ENCODE measurements at places on chromosomes 1 and 21.
A peak's percentile ranks its signal among the peaks of the same experiment; 100 is the strongest.

DNA sequence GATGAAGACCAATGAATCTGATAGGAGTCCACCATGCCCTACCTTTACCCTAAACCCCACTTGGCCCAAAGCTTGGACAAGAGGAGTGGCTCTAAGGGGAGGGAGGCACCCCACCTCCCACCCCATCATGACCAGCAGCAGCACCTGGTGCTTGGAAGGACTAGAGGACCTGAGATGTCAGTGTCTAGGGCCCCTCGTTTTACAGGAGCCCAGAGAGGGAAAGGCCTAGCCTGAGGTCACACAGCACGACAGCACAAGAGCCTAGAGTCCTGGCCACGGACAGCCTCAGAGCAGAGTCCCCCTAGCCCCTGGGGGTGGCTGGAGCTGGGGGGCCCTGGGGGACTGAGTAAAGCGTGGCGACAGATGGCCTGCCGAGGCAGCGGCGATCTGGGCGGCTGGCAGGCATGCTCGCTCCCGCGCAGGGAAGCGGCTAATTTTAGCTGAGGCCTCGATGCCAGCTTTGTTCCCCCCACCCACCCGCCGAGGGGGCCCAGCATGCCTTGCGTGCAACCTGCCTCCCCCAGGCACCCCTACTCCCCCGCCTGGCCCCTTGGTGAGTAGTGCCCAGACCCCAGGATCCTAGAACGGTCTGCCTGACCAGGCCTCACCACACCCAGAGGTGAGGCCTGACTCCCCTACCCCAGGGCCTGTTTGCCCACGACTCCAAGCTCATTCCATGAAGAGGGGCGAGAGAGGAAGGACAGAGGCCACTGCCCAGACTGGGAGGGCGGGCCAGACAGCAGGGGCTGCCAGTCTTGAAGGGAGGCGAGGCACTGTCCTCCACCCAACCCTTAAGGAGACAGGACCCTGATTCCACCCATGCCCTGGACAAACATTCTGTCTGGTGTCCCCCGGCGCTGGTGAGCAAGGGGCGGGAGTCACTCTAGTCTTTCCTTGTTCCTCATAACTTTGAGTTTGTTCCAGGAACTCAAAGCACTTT lies 39.0 kb downstream of the AHDC1 start:
- no peak for DNase-seq

DNA sequence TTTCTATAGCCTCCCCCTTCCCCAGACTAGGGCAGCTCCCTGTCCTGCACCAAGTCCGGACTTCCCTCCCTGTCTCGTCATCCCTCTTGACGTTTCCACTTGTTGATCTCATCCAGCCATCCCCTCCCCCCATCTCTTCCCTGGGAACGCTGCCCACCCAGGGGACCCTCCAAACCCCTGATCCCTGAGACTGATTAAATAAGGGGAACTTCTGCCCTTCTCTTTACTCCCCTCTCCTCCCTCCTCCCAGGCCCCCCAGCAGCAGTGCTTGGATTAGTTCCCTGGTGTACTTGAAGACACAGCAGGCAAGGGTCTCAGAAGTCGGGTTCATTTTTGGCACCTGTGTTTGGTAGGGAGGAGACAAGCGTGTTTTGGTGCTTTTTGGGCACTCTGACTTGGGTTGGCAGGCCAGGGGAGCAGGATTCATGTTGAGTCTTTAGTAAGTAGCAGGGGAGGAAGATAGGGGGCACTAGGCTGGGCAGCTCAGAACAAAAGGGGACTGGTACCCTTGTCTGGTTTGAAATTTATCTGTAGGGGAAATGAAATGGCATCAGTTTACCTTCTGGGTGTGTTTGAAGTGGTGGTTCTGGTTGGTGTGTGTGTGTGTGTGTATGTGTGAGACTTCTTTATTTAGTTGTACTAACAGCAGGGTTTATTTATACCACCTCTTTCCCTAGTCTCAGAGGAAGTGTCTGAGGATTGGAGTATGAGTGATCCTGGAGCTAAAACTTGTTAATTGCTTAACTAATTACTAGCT lies 11.1 kb downstream of the VANGL2 start:
- DNase-seq, result no peak

GRCh38 chr1:58784758-58785441 lies 1.1 kb upstream of the JUN start:
- DNase-seq, result peak; percentile 90

- DNase-seq, result peak; percentile 6
Measured at GRCh38 chr1:233112186-233113008, 162.0 kb downstream of the NTPCR start.

DNA sequence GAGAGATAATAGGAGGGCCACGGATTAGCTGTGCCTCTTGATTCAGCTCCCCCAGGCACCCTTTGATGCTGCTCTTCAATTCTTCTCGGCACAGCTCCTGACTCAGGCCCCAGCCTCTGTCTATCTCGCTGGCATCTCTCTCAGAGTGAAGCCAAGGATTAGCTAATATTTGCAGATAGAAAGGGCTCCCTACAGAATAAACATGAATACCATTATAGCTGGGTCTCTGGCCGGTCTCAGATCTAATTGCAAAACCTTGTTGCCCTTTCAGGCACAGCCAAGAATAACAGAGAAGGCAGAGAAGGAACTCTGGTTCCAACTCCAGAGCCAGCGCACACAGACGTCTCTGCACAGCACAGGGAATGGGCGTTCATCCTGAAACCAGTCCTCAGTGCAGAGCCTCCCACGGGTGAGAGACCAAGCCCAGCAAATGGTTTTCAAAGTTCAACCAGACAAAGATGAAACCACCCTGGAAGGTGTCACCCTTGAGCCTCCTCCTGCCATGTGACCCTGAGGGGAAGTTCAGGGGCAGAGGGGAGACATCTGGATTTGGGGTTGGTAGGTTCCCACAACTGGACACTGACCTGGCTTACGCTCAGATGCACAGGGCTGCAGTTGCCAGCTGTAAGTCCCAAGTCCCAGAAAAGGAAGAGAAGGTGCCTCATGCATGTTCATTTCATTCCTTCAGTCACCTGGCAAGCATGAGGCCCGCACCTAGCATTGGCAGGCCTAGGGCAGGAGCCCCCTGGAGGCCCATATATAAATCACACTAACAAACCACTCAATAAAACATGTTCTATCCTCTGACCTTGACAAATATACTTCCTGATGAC lies 394.0 kb downstream of the NPHP4 start:
- DNase-seq, result no peak

DNA sequence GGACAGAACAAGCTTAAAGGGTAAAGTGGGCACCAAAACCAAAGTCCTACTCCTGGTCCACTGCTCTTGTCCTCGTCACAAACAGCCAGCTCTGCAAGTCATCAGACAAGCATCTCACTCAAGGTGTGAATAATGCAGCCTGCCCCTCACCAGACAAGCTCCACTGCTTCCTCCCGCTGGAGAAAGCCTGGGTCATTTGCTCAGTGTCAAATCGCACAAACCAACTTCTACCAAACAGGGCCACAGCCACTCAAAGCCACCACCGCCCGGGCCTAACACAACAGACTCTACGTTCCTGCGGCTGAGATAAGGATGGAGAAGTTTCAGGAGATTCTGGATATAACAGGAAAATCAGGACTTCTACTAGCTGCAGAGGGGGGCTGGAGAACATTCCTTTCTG lies 3.3 kb downstream of the SSBP3 start:
- DNase-seq, result no peak

DNA sequence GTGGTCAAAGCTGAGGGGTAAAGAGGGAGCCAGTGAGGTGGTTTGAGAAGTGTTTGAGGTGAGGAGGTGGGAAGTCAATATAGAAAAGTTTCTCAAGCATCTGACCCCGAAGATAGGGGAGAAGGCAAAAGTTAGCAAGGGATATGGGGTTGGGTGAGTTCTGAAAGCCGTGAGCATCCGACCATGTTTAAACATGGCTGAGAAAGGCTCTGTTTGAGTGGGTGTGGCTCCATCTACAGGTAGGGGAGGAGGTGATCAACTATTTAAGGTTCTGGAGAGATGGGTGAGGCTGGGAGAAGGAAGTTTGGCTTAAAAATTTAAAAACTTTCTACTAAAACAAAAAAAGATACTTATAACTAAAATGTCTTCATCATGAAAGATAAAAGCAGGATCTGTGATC lies 273.8 kb downstream of the KCNJ6 start:
- no peak for DNase-seq

DNA sequence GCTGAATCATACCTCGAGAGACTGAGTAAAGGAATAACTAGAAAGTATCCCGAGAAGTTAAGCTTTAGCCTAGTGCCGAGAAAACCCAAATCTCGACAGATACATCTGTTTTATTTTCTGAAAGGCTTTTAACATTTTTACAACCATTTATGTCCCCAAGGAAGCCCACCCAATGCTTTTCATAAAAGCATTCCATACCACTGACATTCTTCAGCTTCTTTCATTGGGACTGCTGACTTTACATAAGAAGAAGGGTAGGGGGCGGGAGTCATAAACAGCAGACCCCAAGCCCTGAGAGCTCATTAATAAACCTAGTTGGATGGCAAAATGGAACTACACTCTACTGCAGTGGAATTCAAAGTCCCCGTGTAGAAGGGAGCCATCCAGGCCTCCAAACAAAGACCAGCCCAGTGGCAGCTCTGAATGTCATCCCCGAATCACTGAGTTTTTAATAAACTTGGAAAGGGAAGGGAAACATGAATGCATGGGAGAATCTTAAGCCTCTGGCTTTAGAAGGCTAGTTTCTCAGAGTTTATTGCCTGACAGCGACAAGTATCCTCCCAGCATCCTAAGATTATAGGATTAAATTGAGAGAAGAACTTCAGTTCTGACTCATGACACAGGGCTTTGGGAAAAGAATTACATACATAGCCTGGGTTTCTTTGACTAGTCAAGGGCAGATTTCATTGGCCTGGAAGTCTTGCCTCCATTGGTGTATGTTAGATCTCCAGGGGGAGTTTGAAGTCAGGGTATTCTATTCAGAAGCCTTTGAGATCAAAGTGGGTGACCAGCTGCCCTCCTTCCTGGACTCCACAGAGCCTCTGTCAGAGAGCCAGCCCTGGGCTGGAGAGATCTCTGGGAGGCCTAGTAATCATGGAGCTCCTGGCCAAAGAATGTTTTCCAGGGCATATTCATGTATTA lies 3.7 kb downstream of the ATF3 start:
- no peak for DNase-seq

DNA sequence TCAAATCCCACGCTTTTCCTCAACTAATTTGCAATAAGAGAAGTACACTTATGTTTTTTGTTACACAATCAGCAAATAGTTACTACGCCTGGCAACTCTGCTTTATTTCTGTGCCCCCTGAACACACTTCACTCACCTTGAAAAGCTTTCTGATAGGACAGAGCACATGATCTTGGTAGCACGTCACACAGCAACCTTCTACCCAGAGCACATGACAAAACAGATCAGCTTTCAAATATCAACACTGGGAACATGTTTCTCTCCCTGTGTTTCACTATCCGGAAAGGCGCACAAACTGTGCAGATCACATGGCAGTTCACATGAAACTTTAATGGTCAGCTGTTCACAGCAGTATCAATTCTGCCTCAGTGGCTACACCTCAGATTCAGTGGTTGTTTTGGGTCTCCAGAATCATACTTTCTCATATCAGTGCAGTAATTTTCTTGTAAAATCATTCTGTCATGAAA lies 2.2 kb downstream of the SLC19A2 start:
- peak; percentile 53 for DNase-seq

DNA sequence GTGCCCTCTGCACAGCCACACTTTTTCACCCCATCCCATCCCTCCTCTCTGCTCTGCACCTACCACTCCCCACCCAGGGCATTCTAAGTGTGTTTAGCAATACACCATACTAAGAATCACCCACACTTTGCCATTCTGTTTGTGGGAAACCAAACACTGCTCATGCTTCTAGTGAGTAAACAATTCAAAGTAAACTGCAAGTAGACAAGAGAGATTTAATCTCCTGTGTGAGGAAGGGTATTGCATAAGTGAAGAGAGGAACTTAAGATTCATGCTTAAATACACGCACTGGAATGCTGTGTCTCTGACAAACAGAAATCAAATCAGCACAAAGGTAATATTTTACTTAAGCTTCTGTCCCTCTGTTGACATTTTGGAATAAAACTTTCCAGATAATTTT lies 4.8 kb upstream of the EDARADD start:
- no peak for DNase-seq

- DNase-seq, result peak; percentile 74
Measured at GRCh38 chr1:8476006-8476405, 158.1 kb downstream of the SLC45A1 start.

DNA sequence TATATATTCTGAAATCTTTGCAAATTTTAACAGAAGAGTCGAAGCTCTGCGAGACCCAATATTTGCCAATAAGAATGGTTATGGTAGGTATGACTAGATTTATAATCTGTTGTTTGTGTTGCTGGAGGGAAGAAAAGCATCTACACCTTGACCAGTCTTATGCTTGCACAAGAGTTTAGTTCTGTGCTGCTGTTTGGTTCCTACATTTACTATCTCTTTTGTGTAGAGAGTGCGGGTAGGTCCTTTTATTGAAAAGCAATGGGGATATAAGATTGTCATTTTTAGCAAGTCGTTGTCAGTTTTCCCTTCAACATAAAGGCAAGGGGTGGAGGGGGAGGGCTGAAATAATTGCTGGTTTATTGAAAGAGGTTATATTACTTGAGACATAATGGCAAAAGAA lies 396 bp downstream of the ELAVL4 start:
- DNase-seq, result no peak

DNA sequence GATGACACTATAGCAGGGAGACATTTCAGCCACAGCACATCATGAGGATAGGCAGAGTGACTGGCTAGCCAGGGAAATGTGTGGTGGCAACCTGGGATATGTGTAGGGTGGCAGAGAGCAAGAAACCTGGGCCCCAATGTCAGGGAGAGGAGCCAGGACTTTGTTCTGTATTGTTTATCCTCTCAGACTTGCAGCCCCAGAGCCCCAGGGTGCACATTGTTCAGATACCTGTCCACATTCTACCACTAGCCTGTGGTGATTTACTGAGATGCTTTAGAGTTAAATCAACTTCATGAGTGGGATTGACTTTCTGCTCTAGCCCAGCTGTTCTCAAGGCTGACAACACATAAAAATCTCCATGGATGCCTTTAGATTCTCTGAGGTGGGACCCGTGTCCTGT lies 61.5 kb downstream of the MAB21L3 start:
- DNase-seq, result no peak

GRCh38 chr1:48249868-48250267 lies 27.4 kb downstream of the SLC5A9 start:
- no peak for DNase-seq

GRCh38 chr1:12468323-12468722 lies 149.7 kb downstream of the DHRS3 start:
- no peak for DNase-seq

- peak; percentile 69 for DNase-seq
Measured at GRCh38 chr1:9689011-9689706, 37.6 kb downstream of the PIK3CD start.

GRCh38 chr1:204438628-204439027 lies 27.0 kb upstream of the PPP1R15B start:
- DNase-seq, result no peak

All from suppressor macrophage (primary cell).